ENCODE measurements at places on chromosomes 12 and 14. TPM values are rescaled to one million over a fixed set of nuclear protein-coding genes. Genes with fewer than 3 reads are reported as not detected.

DNA sequence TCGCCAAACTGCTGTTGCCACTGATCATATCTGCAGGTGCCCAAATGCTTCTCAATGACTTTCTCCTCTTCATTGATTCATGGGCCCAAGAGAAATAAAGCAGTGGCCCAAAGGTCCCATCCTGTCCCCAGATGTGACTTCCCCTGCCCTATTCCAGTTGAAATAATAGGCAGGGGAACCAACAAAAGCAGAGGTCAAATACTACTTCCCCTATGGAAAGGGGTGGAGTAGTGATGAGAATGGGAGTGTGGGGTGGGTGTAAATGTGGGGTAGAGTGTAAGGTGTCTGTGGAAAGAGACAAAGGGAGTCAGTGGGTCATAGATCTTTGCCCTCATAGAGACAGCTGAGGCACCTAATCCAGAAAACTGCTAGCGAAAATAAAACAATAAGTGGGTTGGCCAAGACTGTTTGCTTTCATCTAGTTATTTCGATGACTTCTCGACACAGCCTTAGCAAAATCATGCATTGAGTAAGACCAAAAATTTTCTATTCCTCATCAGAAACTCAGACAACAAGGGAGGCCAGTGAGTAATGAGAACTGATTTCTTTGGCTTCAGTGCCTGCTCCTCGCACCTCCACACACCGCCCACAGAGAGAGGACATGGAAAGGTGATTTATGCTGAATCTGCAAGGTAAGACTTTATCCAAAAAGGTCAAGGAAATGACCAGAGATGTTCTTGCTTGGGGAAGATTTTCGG is 10.9 kb upstream of the IL22 start:
- DNase-seq, result no peak
- H3K4me3 ChIP-seq, result no peak overlapping the region
- no peak overlapping the region for H3K27ac ChIP-seq
- no peaks in the 10 kb centered on the region for H3K4me1 ChIP-seq

- no peak overlapping the region for H3K27ac ChIP-seq
- DNase-seq, result no peak
- no peaks in the 10 kb centered on the region for H3K27me3 ChIP-seq
- peaks cover 2% of the 10 kb centered on the region for H3K36me3 ChIP-seq
Observed at GRCh38 chr12:93390031-93390430, 12.3 kb downstream of the NUDT4 start.

GRCh38 chr12:56979628-56980027 is 22.2 kb upstream of the RDH16 start:
- no peak overlapping the region for H3K27ac ChIP-seq
- H3K4me3 ChIP-seq, result no peak overlapping the region
- DNase-seq, result no peak

- peaks cover 14% of the 10 kb centered on the region for H3K36me3 ChIP-seq
- H3K4me1 ChIP-seq, result no peaks in the 10 kb centered on the region
- no peaks in the 10 kb centered on the region for H3K27me3 ChIP-seq
- DNase-seq, result no peak
- no peak overlapping the region for H3K27ac ChIP-seq
- H3K4me3 ChIP-seq, result no peak overlapping the region
Observed at GRCh38 chr12:104355630-104356029, 52.1 kb downstream of the EID3 start.

GRCh38 chr14:60642270-60643140 is 6.8 kb downstream of the SIX1 start:
- peaks cover 94% of the 10 kb centered on the region for H3K27me3 ChIP-seq
- no peak overlapping the region for H3K27ac ChIP-seq
- H3K4me1 ChIP-seq, result peaks cover 16% of the 10 kb centered on the region
- DNase-seq, result peak; percentile 33
- no peaks in the 10 kb centered on the region for H3K36me3 ChIP-seq

GRCh38 chr12:77364400-77364799 is 299.0 kb upstream of the E2F7 start:
- no peaks in the 10 kb centered on the region for H3K36me3 ChIP-seq
- H3K27me3 ChIP-seq, result no peaks in the 10 kb centered on the region
- no peaks in the 10 kb centered on the region for H3K4me1 ChIP-seq
- no peak overlapping the region for H3K4me3 ChIP-seq

DNA sequence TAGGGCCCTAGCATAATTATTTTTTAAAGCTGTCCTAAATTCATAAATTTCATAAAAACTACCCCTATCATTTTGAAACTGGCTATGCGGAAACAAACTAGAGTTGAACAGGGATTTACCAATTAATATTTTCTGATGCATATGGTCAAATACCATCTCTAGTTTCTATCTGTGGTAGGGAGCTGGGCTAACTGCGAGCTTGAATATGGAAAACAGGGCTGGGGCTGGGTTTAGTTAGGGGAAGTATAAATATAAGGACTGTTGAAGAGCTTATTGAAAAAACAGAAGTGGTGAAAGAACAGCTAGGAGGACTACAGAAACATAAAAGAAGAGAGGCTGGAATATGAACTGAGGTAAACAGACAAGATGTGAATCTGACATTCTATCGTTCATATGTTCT is 91.8 kb downstream of the SLC38A1 start:
- H3K36me3 ChIP-seq, result no peaks in the 10 kb centered on the region
- DNase-seq, result no peak
- H3K27me3 ChIP-seq, result no peaks in the 10 kb centered on the region
- no peak overlapping the region for H3K27ac ChIP-seq
- H3K4me1 ChIP-seq, result no peaks in the 10 kb centered on the region
- no peak overlapping the region for H3K4me3 ChIP-seq

GRCh38 chr12:81337886-81338285 is 260.0 kb downstream of the ACSS3 start:
- H3K27ac ChIP-seq, result no peak overlapping the region
- H3K36me3 ChIP-seq, result no peaks in the 10 kb centered on the region
- no peak overlapping the region for H3K4me3 ChIP-seq
- no peaks in the 10 kb centered on the region for H3K27me3 ChIP-seq
- DNase-seq, result no peak

- H3K27me3 ChIP-seq, result no peaks in the 10 kb centered on the region
- no peaks in the 10 kb centered on the region for H3K36me3 ChIP-seq
- no peak overlapping the region for H3K27ac ChIP-seq
Observed at GRCh38 chr12:37672655-37673260, 643.8 kb upstream of the ALG10B start.

GRCh38 chr14:35932659-35933159 is 106.6 kb downstream of the BRMS1L start:
- H3K4me3 ChIP-seq, result no peak overlapping the region
- no peaks in the 10 kb centered on the region for H3K36me3 ChIP-seq
- DNase-seq, result no peak
- H3K4me1 ChIP-seq, result no peaks in the 10 kb centered on the region

HOXC10 gene
- 0.18 TPM for total RNA-seq

CATSPERB gene
- total RNA-seq, result 7.4 TPM

IQSEC3 gene
- total RNA-seq, result 7.5 TPM

CCDC197 gene
- not detected for total RNA-seq

IKBIP gene
- 14.9 TPM for total RNA-seq
